ENCODE measurements at places on chromosomes 6 and 20.

GRCh38 chr20:47782920-47783552 lies 2.2 kb downstream of the SULF2 start:
- no peak for DNase-seq

- DNase-seq = no peak
Observed at GRCh38 chr6:130434174-130434873, 68.5 kb downstream of the TMEM200A start.

DNA sequence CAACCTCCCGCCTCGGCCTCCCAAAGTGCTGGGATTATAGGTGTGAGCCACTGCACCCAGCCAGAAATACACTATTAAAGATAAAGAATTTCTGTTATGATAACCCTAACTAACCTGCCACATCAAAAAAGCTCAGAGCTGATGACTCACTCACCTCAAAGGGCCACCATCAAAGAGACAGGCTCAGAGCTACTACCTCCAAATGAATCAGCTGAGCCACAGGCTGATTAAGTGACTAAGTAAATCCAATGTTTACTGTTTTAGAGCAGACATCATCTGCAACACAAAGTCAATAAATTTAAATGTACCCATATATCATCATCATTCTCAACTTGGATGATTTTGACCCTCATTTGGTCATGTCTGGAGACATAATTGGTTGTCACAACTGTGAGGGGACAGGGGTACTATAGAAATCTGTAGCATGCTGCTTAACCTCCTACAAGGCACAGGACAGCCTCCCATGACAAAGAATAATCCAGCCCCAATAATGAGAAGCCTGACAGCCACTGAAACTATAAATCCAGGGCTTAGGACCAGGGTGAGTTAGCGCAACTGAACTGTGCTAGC lies 106.5 kb downstream of the ATP9A start:
- no peak for DNase-seq

DNA sequence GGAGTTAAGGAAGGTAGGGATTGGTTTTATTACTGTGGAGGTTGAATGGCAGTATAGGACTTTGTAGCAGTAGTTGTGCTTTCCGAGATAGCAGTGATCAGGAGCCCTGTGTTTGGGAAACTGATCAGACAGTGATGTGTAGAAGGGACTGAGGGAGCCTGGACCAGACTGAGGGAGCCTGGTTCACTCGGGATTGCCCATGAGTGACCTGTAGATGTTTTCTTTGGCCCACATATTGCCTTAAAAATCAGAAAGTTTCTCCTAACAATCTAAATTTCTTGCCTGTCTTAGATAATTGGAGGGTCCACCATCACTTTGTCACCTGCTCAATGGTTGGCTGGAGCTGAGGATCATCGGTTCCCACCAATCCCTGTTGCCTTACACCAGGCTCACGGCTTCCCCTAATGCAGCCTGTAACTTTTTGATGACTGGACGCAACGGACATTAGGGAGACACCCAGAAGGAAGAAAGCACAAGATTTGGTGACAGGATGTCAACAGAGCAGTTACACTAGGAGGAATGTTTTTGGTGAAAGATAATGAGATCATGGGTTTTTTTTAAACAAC lies 1.1 kb downstream of the CDS2 start:
- no peak for DNase-seq

- DNase-seq = no peak
Observed at GRCh38 chr6:154842833-154843232, 109.6 kb downstream of the SCAF8 start.

GRCh38 chr6:148291876-148292275 lies 50.8 kb upstream of the SASH1 start:
- no peak for DNase-seq

DNA sequence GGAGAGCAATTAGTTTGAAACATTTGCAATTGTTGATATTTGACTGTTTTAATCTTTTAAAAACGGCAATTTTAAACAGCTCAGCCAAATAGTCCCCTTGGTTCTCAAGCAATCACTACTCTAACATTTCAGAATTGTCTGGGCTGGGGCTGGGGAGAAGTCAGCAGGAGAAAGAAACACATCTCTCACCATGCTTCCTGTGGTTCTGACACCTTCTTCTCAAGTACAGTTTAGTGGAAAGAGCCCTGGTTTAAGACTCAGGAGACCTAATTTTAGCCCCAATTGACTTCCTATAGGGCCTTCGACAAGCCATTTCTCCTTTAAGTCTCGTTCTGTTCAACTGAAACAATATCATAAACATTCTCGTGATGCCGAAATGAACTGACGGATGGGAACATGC lies 168.4 kb upstream of the CDYL start:
- no peak for DNase-seq

GRCh38 chr6:31952890-31953289 lies 5.9 kb downstream of the NELFE start:
- DNase-seq = no peak

DNA sequence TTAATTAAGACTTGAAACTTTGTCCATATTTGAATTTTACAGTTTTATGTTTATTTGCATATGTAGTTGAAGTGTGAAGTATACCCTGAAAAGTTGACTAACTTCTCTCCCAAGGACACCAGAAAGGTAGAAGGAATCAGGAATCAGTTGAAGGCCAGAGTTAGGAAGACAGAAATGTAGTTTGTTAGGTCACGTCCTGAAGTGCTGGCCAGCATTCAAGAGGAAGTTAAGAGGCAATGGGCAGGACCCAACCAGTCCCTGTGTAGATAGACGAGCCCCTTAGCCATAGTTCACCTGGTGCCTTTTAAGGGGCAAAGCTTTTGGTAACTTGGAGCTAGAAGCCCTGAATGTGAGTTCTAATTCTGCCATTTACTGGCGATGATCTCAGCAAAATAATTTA lies 250.4 kb upstream of the KCNQ5 start:
- no peak for DNase-seq

GRCh38 chr6:107576852-107577251 lies 86.9 kb downstream of the SOBP start:
- DNase-seq = no peak

DNA sequence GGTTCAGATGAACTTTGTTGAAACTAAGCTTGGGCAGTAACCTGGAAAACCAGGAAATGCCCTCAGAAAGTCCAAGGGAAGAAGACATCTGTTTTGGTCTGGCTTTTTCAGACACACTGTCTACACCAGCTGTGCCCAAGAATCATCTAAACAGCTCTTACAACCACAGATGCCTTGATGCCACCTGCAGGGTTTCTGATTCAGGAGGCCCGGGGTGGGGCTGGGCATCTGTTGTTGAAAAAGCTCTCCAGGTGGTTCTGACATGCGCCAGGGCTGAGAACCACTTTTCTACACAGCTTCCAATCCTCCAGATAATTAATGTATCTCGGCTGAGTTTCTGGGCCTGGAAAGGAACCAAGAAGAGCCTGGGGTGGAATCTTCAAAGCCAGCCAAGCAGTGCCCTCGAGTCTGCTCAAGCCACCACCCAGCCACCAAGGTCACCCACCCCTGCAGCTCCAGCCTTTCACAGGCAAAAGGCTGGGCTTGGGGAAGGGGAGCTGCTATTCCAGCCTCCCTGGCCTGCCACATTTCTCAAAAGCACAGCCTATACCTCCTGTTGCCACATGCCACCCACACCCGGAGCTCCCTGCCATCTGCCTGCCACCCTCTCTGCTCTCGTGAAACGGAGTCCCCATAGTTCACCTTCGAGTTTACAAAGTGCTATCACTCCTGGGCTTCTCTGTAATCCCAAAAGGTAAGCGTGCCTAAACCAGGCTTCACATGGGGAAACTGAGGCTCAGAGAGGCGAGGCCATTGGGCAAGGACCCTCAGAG lies 9.4 kb downstream of the MDGA1 start:
- no peak for DNase-seq

DNA sequence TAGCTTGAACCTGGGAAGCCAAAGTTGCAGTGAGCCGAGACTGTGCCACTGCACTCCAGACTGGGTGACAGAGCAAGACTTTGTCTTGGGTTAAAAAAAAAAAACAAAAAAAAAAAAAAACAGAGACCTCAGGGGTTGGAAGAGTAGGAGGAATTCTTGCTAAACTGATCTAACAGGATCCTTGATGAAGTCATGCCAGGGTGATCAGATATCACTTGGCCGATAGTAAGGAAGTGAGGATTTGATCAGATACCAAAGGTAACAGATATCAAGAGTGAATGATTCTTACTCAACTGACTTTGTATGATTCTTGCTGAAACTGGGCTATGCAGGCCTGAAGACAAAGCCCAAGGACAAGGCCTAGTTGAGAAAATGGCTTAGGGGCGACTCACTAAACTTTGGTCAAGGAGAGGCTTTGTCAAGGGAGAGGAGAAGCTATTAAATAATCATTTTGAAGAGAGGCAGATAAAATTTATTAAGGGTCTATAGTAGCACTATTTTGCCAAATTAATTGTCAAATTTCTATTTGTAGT lies 624.7 kb downstream of the UTRN start:
- DNase-seq = no peak

DNA sequence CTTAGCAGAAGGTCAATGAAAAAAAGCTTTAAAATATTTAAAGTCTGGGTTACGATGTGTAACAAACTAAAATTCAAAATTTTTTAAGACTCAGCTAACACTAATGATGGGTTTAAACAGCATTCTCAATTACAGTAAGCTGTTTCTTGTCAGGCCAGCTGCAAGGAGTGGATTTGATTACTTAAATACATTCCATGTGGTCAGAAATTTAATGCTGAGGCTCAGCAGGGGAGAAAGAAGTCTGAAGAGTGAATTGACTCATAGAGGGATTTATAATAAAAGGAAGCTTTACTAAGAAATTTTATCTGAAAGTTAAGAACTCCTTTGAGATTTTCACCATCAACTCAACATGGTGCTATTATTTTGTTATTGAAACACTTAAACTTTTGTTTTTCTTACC lies 398.6 kb downstream of the KHDRBS2 start:
- DNase-seq = no peak

DNA sequence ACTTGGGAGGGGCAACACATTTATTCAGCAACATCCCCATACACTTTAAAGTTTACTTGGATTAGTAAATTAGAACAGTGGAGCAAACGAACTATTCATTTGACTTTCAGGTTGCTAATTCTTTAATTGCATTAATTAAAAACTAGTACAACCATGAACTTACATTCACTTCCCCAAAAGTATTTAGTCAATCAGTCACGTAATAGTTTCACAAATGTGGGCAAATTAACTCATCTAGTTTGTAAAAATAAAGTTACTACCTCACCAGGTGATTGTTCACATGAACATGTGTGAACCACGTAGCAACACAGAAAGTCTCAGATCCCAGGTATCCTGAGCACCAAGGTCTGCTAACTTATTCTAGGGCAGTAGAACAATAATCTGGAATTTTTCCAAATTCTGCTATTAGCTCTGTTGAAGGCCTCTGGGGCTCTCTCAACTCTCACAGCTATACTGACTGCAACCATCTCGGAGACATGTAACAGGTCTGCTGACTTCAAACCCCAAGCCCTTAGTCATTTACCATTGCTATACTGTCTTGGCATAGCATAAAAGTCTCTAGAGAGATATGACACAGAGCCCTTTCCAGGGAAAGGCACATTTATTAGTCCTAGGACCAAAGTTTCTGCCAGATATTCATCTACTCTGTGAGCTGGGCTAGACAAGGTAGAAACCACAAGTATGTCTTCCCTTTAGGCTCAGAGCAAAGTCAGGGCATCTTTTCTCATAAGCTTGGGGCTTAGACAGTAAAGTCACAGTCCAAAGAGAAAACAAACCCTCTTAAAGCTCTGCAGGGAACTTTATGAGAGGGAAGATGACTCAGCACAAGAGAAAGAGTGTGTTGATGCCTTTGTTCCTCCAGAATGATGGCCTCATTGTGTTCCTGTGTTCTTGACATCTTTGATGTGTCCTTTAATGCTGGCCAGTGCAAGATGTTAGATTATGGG lies 50.9 kb upstream of the CCDC28A start:
- DNase-seq = no peak

- DNase-seq = no peak
Observed at GRCh38 chr6:68740828-68741500, 105.9 kb downstream of the ADGRB3 start.

- no peak for DNase-seq
Observed at GRCh38 chr20:59750209-59750840, 146.0 kb downstream of the PHACTR3 start.

GRCh38 chr20:12924126-12924525 lies 84.6 kb upstream of the SPTLC3 start:
- no peak for DNase-seq

GRCh38 chr20:64092258-64093012 lies 8.2 kb upstream of the LKAAEAR1 start:
- DNase-seq = no peak

GRCh38 chr6:53604623-53605190 lies 59.8 kb upstream of the GCLC start:
- no peak for DNase-seq

DNA sequence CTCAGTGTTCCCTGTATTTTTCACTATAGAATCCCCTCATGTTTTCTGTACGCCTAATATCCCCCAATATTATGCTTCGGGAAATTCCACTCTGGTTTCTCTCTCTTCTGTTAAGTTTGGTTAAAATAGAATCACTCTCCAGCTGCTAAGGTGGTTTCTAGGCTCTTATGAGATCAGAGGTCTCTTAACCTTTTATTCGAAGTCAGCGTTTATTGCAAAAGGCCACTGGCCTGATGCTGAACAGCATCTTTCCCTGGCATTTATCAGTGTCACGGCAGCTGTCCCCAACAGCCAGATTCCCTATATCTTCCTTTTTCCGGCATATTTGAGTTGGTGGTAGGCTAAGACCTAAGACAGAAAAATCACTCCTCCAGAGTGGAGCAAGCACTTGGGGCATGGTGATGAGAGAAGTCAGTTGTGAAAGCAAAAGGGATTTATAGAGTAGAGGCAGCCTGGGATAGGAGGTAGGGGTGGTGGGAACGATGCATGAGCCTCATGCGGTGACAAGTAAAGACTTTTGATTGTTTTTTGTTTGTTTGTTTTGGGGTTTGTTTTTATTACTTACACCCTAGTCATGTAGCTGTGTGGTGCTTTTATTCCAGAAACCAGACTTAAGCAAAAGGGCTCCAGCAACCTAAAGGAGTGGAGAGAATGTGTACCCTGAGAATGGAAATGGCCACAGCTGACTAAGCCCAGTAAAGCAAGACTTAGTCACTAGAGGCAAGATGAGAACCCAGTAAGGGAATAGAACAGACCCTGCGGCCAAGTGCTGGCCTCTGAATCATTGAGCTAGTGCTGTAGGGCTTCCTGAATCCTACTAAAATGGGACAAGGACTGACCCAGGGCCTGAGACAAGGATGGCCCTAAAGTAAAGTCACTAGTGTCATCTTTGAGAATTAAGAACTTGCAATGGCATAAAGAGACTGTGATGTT lies 233.0 kb upstream of the PRND start:
- no peak for DNase-seq

- DNase-seq = no peak
Observed at GRCh38 chr6:38248500-38249234, 391.1 kb downstream of the BTBD9 start.

DNA sequence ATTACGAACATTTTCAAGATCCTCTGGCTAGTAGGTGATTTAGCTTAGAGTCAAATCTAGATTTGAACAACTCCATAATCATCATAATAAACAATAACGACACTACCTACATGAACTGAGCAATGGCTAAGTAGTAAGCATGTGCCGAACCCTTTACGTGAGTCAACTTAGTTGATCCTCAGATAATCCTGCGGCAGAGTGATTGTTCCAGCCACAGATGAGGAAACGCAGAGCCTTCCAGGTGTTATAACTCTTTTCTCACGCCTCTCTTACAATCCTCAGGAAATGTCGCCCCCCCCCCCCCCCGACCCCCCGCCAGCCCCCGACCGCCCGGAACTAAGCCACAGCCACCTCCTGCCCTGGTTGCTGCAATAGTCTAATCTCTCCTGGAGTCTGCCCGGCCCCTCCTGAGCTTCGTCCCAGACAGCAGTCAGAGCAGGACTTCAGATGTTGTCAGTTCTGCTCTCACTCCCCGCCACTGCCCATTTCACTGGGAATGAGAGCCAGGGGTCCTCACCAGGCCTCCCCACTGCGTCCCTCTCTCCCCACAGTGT lies 141.5 kb upstream of the AGPAT4 start:
- no peak for DNase-seq

- DNase-seq = no peak
Observed at GRCh38 chr20:1618479-1618878, 1.3 kb downstream of the SIRPB1 start.
